ENCODE measurements at places on chromosomes 5 and 9.

DNA sequence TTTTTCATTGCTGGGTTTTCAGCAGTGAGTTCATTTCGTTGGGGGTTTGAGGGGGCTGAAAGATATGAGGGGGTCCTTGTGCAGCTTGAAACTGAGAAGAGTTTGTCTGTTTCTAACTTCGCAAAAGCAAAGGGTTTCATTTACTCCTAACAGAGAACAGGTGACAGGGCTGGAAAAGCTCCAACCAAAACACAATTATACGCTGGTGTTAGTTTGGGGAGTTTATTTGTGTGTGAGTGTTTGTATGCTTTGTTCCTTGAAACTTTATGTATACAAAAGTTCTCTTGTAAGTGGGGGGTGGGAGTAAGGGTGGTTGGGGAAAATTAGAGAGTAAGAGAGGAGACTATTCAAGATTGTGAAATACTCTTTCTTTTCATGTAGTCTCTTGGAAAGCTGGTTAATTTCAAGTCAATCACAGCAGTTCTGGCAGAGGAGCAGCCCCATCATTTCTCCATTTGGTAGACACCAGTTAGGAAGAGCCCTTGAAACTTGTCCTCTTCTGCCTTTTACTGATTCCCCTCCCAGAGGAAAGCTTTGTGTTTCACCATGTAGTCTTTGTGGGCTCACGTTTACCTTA is 881 bp downstream of the TNFAIP8 start:
- no peak for DNase-seq

- DNase-seq, result no peak
Observed at GRCh38 chr5:52784737-52785136, 3.0 kb upstream of the ITGA1 start.

DNA sequence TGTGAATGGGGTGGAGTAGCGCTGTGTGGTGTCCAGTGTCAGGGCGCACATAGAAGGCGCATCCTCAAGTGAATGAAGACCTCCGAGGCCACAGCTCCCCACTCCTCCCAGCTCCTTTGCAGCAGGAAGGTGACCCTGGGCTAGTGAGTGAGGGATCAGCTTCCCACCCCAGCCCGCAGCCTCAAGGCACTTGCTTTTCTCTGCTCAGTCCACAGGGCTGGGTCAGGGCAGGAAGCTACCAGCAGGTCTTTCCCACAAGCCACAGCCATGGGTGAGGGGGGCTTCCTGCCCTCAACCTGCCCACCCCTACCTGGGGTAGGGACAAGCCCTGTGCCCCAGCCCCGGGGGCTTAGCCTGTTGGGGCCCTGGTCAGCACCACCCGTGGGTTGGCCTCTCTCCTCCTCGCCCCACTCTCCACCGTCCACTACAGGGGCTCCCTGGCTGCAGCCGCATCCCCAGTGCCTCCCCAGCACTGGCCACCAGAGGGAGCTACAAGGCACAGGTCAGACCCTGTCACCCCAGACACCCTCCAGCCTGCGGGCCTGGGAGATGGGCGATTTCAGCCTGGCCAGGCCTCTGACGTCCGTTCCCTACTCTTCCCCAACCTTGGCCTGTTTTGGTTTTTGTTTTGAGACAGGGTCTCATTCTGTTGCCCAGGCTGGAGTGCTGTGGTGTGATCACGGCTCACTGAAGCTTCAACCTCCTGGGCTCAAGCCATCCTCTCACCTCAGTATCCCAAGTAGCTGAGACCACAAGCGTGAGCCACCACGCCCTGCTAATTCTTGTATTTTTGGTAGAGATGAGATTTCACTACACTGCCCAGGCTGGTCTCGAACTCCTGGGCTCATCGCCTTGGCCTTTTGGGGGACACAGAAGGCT is 1.3 kb upstream of the ABCA2 start:
- peak; percentile 69 for DNase-seq

DNA sequence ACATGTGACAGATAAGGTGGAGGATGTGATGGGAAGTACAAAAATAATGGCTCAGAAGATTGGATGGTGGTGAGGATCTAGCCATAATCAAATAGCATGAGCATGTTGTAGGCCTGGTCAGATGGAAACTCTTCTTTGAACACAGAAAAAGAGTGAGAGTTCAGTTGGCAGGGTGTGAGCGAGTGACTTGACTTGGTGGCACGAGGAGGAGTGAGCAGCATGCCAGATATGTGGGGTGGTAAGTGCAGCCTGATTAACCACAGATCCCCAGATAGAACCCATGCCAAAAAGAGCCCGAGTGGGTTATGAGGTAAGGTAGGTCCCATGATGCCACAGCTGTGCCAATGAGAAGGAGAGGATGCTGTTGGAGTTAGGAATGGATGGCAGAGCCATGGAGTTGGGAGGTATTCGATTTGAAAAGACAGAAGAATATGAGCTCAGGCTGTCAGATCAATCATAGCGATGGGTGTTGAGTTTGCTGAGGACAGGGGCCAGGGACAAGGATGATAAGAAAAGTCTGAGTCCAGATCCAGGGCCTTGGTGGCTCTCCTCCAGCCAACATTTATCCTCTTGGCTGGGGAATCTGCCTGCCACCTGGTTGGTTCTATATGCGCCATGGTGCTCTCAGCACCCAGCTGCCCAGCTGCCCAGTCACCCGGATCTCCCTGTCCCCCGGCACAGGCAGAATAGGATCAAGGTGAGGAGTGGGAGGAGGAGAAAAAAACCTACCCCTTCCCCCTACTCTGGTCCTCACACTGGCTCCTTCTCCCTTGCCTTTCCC is 16.5 kb downstream of the GARNL3 start:
- DNase-seq, result no peak

DNA sequence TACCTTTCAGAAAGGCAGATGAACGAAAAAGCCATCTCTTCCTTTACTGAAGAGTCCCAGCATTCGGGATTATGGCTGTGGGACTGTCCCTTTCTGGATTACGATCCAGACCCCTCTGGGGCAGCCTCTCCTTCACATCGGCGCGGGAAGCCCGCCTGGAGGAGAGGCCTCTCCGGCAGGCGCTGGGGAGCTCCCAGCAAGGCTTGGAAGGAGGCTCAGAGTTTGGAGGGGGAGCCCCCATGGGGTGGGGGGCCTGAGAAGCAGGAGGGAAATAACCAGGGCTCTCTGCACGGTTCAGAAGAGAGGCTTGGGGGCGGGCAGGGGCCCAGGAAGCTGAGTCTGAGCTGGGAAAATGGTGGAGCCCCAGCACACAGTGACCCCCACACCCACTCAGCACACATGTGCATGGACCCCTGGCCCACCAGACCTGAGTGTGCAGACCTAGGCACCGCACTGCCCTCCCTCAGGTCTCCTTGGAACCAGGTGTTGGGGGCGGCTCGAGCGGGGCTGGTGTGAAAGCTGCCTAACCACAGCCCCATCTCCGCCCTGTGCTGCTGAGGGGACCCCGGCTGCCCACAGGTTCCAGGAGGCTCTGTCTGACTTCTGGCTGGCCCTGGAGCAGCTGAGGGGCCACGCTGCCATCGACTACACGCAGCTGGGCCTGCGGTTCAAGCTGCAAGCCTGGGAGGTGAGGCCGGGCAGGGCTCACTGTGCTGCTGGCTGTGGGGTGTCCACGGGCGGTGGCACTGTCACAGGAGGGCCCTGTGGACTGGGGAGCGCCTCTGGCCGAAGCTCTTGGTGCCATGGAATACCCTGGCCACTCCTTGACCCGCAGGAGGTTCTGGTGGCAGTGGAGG is 4.5 kb downstream of the NOXA1 start:
- DNase-seq, result no peak

GRCh38 chr5:172640822-172641358 is at the start of gene NEURL1B:
NEURL1B (plus strand) TSS chr5:172641263; CDS start chr5:172641407, 144 bp downstream.
- DNase-seq, result peak; percentile 60

DNA sequence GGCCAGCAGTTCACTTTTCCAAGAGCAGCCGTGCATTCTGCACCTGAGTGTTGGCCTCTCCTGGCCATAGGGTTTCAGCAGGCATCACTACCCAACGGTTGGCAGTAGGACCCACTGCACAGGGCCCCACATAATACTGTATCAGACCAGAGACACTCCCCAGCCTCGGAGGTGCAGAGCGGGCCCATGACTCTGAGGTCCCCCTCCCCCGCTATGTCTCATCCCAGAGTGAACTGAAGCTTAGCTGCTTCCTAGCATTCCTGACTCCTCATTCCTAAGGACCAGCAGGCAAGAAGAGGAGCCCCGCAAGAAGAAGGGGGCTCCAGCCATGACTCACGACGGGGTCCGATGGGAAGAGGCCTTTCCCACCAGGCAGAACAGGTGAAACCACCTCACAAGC is 67.2 kb downstream of the CAMSAP1 start:
- no peak for DNase-seq

Data from T-helper 2 cell treated with Interferon-gamma antibody and Interleukin-4, amounts not matched to agents 5 μg/mL and 100 μg/mL, for 36 hours (primary cell).